ENCODE measurements at places on chromosomes 6 and 20.

DNA sequence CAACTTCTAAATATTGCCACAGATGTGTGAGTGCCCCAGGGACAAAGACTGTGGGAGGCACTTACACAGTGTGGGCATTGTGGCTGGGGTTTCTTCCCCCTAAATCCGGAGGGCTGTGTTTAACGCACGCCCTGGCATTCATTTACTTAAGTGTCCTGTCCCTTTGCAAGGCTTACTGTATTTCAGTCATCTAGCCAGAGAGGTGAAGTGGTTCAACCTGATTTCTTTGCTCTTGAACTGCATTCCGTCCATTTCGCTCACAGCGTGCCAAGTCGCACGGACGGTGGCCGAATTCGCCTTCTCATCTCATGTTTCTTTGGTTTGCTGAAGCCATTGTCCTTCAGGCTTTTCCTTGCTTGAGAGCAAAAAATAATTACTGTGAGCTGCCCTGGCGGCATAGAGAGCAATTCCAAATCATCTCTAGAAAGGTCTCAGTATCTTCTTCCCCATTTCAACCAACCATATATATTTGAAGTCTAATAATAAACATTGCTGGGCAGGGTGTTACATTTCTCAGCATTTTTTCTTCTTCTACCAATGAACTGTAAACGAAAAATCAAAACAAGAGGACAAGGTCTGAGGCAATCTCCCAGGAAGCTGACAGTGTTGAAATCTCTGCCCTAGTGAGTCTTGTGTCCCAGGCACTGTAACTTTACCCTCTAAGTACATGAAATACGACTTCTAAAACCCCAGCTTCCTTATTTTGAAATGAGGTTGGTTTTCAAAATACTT, 16.9 kb downstream of the SYTL3 start:
- no peak for DNase-seq

DNA sequence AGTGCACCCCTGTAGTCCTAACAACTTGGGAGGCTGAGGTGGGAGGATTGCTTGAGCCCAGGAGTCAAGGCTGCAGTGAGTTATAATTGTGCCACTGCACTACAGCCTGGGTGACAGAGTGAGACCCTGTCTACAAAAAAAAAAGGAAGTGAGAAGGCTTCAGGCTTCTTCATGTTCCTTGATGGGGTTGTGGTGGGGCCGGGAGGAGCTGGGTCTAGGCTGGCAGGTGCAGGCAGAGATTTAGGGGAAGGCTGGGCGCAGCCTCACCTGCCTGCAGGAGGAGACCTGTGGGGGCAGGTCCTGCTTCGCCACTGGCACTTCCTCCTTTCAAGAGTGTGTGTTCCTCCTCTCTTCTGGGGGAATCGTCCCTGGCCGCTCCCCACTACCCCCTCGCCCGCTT, 63.9 kb downstream of the CHMP4B start:
- no peak for DNase-seq

DNA sequence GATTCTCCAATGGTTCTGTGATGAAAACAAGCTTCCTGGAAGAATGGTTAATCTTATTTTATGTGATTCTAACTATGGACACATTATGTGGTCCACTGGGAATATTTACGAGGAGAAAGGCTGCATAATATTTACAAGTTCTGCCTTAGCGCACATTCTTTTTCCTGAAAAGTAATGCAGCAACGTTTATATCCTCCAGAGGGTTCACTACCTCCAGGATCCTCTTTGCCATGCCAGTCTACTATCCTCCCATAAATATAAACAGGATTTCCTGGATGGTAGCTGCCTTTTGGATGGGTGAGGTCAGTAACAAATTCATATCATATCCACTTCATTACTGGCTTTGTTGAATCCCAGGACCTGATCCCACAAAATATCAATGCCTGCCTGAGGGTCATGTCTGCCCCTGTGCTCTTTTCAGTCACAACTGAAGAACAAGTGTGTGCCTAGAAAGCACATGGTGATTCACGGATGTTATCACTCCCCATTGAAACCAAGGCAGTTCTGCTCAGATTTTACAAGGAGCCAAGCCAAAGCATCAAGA, 30.4 kb downstream of the ADGRF5 start:
- DNase-seq, result no peak

- DNase-seq, result no peak
These were observed 2.2 kb upstream of the BPIFB1 start for GRCh38 chr20:33280775-33281174.

DNA sequence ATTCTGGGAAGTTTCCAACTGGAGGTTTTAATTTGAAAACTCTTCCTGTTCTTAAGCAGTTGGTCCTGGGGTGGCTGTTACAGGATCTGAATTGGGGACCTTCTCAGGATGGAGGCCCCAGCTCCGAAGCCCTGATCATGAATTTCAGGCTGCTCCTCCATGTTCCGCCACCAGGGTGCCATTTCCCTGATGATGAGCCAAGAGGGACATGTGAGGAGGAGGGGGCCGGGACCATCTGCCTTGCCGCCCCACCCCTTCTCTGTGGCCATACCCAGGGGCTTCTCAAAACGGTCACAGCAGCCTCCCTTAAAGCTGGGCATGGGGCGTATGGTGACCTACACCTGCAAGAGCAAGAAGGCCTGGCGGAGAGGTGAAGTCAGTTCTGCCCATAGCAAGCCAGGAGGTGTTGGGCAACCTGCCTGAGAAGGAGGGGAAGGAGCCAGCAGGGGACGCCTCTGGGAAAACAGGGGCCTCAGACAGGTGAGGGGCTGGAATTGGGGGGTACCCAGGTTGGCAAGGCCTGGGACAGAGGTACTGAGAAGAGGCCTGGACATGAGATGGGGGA, 3.6 kb upstream of the BAK1 start:
- no peak for DNase-seq

DNA sequence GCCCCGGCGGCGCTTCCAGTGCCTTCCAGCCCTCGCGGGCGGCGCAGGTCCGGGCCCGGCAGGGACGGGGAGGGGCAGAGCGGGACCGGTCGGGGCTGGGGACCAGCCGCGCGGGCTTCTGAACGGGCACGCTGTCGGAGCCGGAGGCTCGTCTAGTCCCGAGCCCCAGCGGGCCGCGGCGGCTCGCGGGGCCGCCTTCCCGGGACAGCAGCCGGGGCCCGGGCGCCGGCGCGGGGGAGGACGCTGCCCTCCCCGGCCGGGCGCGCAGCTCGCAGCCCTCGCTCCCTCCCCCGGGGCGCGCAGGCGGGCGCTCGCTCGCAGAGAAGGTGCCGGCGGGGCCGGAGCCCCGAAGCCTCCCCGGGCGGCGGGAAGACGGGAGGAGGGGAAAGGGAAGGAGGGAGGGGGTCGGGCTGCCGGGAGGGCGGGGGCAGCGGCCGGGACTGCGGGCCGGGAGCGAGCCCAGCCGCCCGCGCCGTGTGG, 696 bp upstream of the SIRPA start:
- no peak for DNase-seq

DNA sequence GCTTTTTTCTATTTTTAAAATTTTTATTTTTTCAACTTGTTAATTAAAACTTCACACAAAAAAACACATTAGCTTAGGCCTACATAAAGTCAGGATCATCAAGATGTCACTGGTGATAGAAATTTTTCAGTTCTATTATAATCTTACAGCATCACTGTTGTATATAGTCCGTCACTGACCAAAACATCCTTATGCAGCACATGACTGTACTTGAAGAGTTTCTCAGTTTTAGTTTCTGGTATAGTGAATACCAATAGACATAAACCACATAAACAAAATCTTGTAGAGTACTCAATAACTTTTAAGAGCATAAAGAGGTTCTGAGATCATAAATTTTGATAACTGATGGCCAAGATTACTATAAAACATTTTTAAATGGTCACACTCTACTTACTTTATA, 71.8 kb downstream of the ASCC3 start:
- DNase-seq, result no peak

GRCh38 chr6:83198486-83199172, 5.5 kb downstream of the RWDD2A start:
- no peak for DNase-seq

GRCh38 chr6:119348096-119348747, 1.3 kb downstream of the MAN1A1 start:
- DNase-seq, result no peak

- DNase-seq, result no peak
These were observed 10.0 kb downstream of the MBOAT1 start for GRCh38 chr6:20202324-20202658.

- no peak for DNase-seq
These were observed 547.8 kb downstream of the TENT5A start for GRCh38 chr6:81204731-81205130.

DNA sequence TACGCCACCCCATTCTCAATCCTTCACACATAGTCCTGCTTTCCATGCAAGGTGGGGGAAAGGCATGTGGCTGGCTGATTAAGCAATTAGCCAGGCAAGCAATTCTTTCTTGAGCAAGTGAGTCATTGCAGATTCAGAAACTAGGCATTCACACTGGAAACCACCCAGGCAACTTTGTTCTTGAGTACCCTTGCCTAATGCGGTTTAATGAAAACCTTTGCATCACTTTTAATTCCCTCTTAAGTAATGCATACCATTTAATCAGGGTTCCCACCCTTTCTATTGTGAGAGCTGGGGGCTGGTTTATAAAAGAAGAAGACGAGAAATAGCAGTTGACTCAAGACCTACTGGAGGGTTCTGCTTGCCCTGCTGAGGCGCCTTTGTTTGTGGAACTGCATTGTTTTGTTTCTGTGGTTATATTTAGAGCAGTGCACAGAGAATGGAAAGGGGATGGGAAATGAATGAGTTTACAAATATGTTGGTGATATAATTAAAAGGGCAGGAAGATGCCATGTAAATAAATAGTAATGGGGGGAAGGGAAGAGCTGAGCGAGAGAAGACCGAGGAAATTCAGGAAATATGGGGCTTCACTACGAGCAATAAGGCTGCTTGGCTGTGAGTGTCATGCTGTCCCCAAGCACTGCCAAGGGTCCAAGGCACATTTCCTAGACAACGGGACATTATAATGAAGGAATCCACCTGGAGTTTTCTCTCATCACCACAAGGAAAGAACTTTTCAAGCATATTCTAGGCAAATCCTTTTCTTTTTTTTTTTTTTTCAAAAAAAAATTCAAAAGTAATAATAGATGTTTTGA, 48.8 kb upstream of the TSHZ2 start:
- DNase-seq, result no peak

GRCh38 chr6:139582956-139583355, 208.5 kb upstream of the CITED2 start:
- DNase-seq, result no peak

- DNase-seq, result no peak
These were observed 292.0 kb upstream of the JARID2 start for GRCh38 chr6:14953836-14954235.

GRCh38 chr6:112149236-112149635, 61.8 kb downstream of the FAM229B start:
- no peak for DNase-seq

- no peak for DNase-seq
These were observed 99.7 kb downstream of the EYA2 start for GRCh38 chr20:46994341-46994740.

DNA sequence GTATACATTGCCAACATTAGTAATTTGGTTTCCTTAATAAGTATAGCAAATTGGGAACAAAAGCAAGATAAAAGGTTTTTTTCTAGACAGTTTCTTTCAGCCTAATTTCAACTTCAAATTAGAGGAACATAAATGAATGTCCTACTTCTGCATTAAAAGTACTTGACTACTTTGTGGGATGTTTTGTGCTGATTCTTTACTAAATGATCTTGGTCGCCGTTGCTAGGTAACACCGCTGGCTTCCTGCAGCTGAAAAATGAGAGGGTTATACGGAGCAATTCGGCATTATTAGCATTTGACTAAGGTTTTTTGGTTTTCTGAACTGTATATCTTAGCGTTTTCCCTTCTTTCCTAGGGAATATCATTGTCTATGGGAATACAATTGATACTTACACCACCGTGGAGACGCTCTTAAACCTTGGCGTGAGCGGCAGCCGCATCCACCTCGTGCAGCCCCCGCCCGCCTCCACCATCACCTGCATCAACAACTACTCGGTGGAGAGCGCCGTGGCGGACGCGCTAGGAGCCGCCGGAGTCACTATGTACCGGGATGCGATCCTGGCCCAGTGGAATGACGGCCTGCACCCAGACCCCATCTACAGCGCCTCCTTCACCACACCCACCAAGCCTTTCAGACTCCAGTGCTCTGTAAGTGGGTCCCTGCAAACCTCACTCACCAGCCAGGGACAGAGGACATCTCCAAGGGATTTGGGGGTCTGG, 90.9 kb upstream of the INSM1 start:
- DNase-seq, result no peak

DNA sequence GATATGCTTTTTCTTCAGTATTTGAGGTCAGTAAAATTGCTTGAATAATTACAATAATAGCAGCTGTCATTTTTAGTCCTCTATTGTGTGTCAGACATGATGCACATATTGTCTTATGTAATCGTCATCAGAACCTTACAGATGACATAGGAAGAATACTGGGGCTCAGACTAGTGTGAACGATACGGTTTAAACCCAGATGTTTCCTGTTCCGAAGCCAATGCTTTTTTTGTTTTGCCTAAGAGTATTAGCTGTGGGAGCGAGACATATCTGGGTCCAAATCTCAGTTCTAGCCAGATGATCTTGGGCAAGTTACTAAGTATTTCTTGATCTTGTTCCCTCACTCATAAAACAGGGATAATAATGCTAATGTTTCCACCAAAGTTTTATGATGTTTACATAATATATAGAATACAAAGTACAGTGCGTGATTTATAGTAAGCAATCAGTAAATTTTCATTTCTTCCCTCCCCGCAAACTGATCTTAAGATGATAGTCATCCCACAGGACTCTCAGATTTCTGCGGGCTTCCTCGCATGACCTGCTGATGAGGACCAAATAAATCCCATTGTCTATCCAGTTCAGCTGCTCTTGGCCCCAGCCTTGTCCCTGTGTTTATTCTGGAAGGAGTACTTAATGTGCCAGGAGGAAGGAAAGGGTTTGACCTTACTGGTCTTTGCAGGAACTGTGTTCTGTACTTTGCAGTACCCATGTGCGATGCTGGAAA, 98.2 kb downstream of the CAP2 start:
- DNase-seq, result no peak

DNA sequence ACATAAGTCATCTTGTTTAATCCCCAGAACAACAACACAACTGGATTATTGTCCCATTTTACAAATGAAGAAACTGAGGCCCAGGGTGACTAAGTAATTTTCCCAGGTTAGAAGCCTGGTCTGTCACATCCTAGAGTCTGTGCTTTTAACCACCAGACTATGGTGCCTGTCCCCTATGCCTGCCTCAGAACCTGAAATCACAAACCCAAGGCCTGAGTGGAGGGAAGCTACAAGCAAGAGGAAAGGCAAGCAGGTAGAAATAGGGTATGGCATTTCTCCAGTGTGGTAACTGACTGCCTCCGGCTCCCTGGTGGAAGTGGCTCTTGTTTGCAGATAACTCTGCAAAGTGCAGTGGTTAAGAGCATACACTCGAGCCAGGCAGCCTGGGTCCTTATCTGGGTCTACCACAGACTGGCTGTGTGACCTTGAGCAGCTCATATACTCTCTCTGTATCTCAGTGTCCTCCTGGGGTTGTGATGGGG, 2.5 kb downstream of the TMEM63B start:
- no peak for DNase-seq

Measured in esophagus squamous epithelium (tissue), 5 donors.